ENCODE measurements at places on chromosomes 1 and 21. TPM values are rescaled to one million over a fixed set of nuclear protein-coding genes. Genes with fewer than 3 reads are reported as not detected.

The TMEM9 gene
- polyA plus RNA-seq, result 39.5 TPM

The TPTE gene
- not detected for polyA plus RNA-seq

The KRTAP19-2 gene
- polyA plus RNA-seq, result not detected

The NCMAP gene
- not detected for polyA plus RNA-seq

The YTHDF2 gene
- polyA plus RNA-seq, result 107 TPM

The TSPAN1 gene
- polyA plus RNA-seq, result not detected

The IL23R gene
- 0.35 TPM for polyA plus RNA-seq

The MEX3A gene
- polyA plus RNA-seq, result not detected

The TFF2 gene
- not detected for polyA plus RNA-seq

The IVL gene
- not detected for polyA plus RNA-seq

The CFAP74 gene
- not detected for polyA plus RNA-seq
